Suppressor macrophage (primary cell): ENCODE measurements at places on chromosomes 3 and 15.
A peak's percentile ranks its signal among the peaks of the same experiment; 100 is the strongest.

DNA sequence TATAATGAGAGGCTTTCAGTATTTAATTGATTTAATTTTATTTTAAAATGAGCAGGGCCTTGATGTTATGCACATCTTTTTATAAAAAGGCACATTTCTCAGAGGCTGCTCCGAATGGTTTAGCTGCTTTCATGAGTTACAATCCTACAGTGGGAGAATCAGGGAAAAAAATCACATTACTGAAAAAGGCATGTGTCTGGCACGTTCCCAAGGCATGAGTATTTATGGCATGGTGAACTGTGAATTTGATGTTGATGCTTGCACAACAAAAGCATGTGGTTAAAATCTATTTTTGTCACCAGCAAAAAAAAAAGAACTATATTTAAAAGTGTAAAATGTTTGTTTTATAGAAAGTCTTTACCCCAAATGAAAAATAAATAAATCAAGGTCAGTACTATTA, 485.2 kb upstream of the ROBO2 start:
- DNase-seq, result no peak

GRCh38 chr15:59278120-59278519, 71.5 kb downstream of the LDHAL6B start:
- DNase-seq, result no peak

DNA sequence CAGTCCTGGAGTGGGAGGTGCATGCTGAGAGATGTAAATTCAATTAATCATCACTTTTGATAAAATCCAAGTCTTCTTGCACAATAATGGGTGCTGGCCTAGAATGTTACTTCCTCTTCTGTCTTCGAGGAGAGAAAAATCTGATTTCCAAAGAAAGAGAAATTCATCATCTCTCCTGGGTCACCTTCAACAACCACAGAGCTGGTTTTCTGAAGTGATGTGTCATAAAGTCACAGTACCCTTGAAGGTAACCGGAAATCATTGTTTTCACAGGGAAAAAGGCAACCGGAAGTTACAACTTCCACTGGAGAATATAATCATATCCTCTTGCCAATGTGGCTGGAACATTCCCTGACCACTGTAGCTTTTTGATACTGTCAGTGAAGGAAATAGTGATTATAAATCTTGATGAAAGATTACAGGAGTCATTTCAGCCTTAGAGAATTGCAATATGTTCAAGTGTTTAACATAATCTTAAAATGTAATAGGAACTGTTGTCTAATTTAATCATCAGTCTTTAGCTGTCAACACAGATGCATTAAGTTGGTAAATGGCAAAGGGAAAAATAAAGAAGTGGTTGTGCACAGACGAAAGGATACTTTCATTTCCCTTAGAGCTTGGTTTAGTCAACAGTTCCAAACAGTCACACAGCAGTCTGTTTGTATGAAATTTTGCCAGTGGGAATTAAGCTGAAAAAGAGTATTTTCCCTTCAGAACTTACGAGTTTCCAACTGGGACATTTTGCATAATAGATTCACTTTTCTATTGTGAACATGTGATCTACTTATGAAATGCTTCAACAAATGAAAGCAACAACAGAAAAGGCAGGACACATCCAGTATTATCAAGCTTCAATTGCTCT, 106.5 kb upstream of the SLC4A7 start:
- DNase-seq, result peak; percentile 88

GRCh38 chr15:32091505-32092380, 61.4 kb downstream of the CHRNA7 start:
- DNase-seq, result no peak

DNA sequence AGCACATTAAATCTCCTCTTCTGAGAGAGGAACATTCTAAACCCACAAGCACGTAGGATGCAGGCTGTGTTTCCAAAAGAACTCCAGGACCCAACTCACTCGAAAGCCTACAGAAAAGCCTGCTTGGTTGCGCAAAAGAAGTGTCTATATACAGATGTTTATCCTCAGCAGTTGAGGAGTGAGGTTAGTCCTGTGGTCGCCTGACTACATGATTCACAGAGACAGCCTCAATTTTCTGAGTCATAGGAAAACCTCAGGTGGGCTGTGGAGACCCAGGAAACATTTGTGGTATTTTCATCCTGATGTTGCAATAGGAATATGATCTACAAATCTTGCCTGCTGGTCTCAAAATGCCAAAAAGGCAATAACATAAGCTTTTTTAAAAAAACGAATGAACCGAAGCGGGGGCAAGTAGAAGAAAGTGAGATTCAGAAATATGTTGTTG, 183.8 kb upstream of the THRB start:
- peak; percentile 71 for DNase-seq

GRCh38 chr3:147425388-147425850, 16.3 kb downstream of the ZIC1 start:
- DNase-seq, result no peak

DNA sequence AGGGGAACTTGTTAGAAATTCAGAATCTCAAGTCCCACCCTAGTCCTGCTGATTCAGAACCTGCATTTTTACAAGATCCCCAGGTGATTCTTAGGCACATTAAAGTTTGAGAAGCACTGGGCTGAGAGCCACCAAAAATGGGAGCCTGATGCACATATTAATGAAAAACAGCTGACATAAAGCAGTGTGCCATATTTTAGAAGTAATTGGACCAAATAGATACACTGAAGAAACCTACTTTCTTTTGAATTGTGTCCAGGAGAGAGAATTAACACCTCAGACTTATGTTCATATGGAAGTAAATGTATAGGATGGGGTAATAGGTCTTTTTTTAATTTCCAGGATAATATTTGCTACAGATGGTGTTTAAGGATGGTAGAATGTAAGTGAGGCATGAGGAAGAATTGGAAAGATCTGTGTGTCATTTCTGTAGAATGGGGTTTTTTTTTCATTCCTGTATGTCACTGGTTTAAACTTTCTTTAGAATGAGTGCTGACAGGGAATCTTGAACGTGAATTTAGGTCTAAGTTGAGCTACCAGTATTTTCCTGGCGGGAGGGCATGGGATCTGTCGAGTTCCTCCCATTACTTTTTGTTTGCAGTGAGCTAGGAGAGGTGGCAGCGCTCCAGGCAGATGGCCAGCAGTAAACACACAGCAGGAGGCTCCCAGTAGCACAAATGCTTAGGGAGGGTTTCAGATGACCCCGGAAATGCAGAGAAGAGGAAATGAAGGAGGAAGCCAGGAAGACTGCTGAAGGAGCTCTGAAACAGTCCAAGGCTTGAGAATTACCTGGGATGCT, 185.6 kb downstream of the PLCL2 start:
- no peak for DNase-seq

GRCh38 chr15:61057376-61057775, 171.7 kb downstream of the RORA start:
- DNase-seq, result no peak

DNA sequence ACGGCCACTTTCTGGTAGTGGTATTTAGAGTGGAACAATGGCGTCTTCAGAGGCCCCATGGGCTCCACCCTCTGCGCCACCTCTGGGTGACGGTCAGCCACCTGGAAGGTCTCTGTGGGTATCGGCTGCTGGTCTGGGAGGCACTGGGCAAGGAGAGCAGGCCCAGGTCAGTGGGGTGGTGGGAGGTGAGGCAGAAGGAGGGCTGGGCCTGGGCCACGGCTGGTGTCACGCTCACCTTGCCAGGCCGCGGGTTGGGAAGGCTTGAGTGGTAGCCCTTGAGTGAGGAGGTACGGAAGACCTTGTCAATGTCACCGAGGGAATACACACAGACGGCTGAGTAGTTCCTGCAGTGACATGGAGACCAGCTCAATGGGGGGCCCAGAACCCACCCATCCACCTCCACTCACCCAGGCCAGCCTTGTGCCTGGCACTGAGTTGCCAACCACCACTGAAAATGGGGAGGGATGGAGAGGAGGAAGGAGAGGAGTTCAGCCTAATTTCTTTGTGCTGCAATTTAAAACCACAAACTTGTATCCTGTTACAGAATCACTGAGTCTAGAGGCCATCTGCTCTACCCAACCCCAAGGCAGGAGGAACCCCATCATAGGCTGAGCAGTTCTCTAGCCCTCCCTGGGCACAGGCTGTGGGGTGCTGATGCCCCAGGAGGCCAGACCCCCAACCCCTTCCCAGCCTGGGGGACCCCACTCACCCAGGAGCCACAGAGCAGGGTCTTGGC, 19.0 kb downstream of the SEMA7A start:
- no peak for DNase-seq

DNA sequence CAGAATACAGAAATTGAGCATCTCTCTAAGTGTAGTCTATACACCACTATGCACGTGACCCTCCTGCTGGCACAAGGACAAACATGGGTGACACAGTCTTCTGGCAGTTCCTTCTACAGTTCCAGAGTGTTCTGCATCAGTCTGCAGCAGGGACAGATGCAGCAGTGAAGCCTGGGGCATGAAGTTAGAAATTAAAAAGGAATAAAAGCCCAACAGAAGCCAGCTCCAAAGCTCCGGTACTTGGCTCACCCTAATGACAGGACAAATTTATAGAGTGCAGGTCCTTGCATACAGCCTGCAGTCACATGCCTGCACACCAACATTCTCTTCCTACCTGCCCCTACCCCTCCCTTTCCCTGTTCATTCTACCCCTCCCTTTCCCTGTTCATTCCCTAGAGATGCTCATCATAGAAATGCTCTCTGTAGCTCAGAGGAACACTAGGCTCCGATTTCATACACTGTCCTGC, 15.0 kb downstream of the UACA start:
- DNase-seq, result peak; percentile 43

- DNase-seq, result no peak
Observed at GRCh38 chr3:172224560-172225214, 185.3 kb downstream of the FNDC3B start.

DNA sequence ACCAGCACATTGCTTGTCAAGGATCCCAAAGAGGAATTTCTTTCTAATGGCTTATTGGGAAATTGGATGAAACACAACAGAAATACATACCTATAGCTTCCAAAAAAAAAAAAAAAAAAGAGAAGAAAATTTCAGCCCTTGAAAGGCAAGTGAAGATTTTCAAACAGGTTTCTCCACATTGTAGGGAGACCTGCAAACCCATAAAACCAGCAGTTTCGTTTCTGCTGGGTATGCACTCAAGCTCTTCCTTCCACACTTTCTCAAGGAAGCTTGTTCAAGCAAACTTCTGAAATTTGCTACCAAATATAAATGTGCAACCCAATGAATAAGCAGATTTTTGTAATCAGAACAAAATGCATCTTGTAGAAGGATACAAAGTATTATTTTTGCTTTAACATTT, 15.9 kb upstream of the SH3BP5 start:
- DNase-seq, result peak; percentile 36

DNA sequence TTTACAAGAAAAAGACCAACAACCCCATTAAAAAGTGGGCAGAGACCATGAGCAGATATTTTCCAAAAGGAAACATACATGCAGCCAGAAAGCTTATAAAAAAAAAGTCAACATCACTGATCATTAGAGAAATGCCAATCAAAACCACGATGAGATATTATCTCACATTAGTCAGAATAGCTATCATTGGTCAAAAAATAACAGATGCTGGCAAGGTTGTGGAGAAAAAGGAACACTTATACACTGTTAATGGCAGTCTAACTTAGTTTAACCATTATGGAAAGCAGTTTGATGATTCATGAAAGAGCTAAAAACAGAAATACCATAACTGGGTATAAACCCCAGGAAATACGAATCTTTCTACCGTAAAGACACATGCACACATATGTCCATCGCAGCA, 76.3 kb downstream of the SUCNR1 start:
- DNase-seq, result no peak

DNA sequence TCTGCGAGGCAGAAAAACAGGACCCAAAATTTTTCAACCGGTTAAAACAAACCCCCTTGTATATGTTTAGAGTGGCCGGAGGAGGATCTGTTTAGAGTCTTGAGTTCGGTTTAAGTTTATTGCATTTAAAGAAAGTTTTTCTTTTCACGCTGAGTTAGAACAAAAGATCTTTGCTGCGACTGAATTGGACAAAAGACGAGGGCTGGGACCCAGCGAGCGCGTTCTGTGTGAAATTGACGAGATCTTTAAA, 9.8 kb downstream of the NR2F2 start:
- DNase-seq, result no peak

- DNase-seq, result no peak
Observed at GRCh38 chr3:65400899-65401298, 637.8 kb downstream of the MAGI1 start.

GRCh38 chr3:183698756-183699155, 1.2 kb downstream of the YEATS2 start:
- DNase-seq, result peak; percentile 78

- DNase-seq, result peak; percentile 5
Observed at GRCh38 chr15:70596354-70597055, 166.9 kb downstream of the UACA start.

GRCh38 chr3:35422836-35423601, 216.3 kb upstream of the ARPP21 start:
- peak; percentile 2 for DNase-seq

- no peak for DNase-seq
Observed at GRCh38 chr15:60975952-60976351, 253.2 kb downstream of the RORA start.

DNA sequence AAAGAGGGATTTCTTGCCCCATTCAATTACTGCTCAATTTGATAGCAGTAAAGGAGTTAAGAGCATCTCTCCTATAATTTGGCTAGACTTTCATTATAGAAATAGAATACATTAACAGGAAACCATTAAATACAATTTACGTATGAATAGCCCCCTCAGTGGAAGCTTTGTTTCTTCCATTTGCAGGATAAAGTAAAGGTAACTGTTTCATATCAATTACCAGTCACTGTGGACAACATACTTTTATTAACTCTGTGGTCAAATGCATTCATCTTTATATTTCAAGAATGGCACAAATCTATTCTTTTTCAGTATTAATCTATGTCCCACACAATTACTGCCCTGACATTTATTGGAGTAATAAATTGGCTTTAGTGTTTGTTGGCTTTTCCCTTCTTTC, 613.4 kb downstream of the NLGN1 start:
- DNase-seq, result no peak

GRCh38 chr3:106533788-106534160, 665.0 kb upstream of the CBLB start:
- DNase-seq, result no peak

- no peak for DNase-seq
Observed at GRCh38 chr3:13894096-13894806, 14.4 kb upstream of the WNT7A start.

- no peak for DNase-seq
Observed at GRCh38 chr3:61288446-61288845, 37.2 kb upstream of the FHIT start.

DNA sequence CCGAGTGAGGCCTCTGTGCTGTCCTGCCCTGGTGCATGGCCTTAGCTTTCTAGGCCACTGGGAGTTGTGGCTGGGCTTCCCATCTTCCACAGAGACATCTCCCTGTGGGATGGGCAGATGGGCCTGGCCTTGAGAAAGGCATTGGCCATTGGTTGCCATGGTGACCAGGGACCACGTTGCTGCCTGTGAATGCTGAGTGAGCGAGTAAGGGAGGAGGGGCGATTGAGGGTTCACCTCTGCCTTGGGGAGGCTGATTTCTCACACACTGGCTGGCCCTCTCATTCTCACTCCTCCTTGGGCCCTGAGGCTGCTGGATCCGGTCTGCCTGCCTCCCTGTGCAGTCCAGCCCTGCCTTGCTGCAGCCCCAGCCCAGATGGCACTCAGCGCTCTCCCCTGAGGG, 26.4 kb upstream of the DOCK3 start:
- no peak for DNase-seq

GRCh38 chr3:186330772-186331460, 31.1 kb downstream of the DGKG start:
- peak; percentile 19 for DNase-seq

GRCh38 chr3:12934431-12934830, 93.1 kb upstream of the RPL32 start:
- no peak for DNase-seq

GRCh38 chr15:29225534-29226234, 43.9 kb downstream of the NSMCE3 start:
- DNase-seq, result no peak

- no peak for DNase-seq
Observed at GRCh38 chr3:8565376-8565775, 63.8 kb downstream of the LMCD1 start.
